ENCODE measurements at places on chromosomes 4 and X.
A peak's percentile ranks its signal among the peaks of the same experiment; 100 is the strongest.

GRCh38 chr4:113763029-113763285 lies 1.4 kb upstream of the CAMK2D start:
- no peak for DNase-seq

DNA sequence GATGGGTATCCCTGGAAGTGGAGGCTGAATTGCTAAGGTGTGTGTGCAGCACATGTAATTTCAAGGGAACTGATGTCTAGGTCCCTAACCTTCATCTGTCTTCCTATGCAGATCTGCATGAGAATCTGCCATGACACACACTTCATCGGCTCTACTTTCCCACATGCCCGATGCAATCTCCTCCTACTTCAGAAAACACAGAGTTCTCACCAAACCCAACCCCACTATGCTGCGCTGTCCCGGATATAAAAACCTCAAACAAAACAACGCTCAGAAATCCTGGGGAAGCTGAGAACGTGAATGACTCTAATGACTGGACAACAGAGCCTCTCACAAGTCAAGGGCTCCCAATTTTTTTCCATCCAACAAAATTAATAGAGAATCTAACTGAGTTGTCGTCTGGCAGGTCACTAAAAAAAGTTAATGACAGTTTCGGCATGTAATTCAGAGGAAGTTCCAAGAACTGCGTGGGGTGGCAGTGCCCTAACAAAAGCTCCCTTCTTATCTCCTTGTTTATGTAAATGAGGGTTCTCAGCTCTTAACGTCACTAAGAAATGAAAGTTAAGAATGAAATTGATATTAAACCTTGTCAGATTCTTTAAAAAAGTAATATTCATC lies 39.0 kb downstream of the STX18 start:
- no peak for DNase-seq

DNA sequence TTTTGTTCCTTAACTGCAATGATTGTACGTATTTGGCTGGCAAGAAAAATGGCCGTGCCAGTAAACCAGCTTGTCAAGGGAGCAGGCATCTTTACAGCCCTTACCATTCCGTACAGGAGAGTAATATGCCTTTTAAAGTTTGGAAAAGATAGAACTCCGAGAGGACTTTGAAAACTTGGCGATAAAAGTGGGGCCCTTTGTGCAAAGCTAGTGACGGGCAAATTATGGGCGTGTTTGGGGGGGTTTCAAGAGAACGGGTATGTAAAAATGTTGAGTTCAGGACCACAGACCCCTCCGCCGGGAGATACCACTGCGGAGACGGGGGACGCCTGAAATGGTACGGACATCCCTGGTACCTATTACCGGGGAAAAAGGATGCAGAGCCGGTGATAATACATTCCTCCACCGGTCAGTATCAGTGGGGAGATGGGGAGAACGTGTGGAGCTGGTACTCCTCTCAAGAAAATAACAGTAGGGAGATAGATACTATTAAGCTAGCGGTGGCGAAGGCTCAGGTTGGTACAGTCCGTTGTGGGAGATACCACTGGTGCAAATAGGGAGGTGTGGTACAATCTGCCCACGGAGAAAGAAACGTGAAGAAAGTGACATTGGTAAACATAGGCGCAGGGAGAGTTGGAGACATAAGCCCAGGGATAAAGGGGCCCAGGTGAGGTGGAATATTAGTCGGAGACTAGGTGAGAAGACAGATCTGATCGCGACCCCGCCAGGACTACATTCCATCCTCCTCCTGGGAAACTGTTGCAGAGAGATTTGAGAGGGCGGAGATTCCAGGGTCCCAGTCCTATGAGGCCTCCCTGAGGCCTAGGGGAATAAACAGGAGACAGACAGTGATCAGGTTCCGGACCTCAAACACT lies 14.5 kb downstream of the SPACA5 start:
- DNase-seq, result peak; percentile 52

- no peak for DNase-seq
These were observed 6.3 kb downstream of the SFRP2 start for GRCh38 chr4:153782581-153782980.

DNA sequence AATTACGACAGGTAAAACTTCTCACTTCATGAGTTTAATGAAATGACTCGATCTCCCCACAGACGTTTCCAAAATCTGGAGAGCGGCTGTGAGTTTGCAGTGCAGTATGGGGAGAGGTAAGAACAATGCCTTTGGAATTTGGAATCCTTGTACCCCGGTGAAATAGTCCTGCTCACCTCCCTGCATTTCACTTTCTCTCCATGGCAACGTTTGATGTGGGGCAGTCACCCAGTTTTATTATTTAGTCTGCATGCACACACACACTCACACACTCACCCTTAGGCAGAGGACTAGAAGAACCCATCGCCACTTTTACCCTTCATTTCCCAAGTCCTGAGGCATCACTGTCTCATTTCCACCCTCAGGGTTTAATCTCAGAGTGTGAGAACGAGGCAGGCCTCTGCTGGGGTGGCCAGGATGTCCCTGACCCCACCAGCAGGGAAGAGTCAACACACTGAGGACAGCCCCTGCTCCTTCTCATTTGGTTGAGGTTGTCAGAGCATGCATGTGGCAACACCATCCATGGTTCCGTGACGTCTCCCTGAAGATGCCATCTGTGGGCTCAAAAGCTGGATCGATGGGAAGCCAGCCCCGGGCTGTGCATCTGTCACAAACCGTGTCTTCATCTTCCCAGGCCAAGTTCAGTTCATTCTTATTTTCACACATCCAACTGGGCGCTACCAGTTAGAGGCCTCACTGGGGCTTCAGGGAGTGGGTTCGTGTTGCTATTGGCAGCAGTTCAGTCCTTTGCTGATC lies 119.8 kb upstream of the TRIM2 start:
- no peak for DNase-seq

DNA sequence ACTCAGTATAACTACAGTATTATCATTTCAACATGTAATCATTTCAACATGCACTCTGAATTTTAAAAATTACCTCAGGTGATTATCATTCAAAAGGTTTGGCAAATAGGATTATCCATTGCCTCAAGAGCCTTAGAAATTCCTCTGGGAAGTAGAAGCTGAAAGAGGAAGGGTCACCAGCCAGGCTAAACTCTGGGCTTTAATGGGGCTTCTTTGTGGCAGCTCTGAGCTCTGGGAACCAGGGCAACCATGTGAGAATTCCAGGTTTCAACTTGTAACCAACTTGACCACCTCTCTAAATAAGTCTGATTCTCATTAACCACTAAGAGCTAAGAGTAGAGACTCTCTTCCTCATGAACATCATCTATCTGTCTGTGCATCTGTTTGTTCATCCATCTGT lies 117.2 kb upstream of the MED14 start:
- no peak for DNase-seq

GRCh38 chr4:184825141-184825895 lies 450 bp downstream of the ACSL1 start:
- DNase-seq, result peak; percentile 28

DNA sequence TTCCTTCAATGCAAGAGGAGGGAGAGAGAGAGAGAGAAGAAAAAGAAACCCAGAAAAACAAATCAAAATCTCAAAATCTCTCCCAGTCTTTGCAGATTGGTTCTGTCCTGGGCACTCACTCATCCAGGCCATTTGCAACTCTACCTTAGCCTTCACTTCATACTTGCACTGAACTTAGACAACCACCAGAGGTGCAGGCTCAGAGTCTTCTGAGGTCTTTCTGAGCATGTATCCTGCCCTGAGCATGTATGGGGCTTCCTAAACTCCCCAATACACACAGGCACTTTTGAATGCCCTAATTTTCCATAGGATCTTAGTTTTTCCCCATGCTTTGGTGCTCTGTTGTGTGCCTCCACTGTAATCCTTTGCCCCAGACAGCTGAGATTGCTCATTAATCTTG lies 2.9 kb downstream of the CFI start:
- DNase-seq, result no peak

DNA sequence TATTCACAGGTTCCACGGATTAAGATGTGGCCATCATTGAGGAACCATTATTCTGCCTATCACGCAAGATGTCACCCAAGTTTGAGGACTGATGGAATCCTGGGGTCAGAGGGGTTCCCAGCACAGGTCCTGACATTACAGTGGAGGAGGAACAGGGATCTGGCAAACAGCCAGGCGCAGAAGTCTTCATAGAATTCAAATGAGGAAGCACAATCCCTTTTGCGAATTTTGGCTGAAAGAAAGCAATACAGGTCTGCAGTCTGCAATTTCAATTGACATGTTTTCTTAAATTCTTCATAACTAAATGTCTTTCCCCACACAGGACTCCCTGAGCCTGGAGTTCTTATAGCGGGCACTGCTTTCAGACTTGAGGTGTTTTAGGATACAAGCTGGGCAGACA lies 14.5 kb downstream of the DOCK11 start:
- DNase-seq, result no peak

- DNase-seq, result no peak
These were observed 47.3 kb downstream of the CHRDL1 start for GRCh38 chrX:110748256-110748806.

GRCh38 chr4:146261041-146261440 lies 46.7 kb downstream of the REELD1 start:
- DNase-seq, result no peak

DNA sequence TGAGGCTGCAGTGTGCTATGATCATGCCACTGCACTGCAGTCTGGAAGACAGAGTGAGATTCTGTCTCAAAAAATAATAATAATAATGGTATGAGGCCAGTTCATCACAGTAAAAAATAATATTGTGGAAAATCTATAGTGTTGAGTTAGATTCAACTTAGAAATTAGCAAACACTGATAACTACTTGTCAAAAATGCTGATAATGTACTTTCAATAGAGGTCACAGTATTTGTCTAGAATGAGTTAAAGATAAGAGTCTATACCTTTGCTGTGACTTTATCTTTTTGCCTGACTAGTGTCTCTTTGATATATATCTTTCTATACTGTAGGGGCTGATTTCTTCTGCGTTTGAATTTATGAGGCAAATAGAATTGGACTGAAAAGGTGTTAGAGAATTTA lies 430.6 kb downstream of the RPA4 start:
- no peak for DNase-seq

DNA sequence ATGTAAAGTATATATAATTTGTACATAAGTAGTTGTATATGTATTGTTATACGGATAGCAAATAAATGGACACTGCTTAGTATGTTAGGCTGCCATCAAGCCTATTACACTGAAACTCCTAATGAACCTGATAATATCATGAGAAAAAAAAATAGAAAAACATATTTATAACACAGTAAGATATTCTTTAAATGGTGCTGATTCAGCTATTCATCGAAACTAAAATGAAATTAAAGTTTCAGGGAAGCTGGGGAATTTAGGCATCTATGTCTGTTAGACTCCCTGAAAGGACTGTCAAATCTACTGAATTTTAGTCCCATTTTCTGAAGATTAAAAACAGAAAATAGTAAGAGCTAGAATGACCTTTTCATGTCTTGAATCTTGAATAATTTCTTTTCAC lies 647.1 kb upstream of the PABPC4L start:
- no peak for DNase-seq

- DNase-seq, result no peak
These were observed 1513.2 kb downstream of the ARAP2 start for GRCh38 chr4:34731070-34731469.
